Neural crest cell (in vitro differentiated cells): ENCODE measurements at places on chromosomes 7 and 10.
A peak's percentile ranks its signal among the peaks of the same experiment; 100 is the strongest.

DNA sequence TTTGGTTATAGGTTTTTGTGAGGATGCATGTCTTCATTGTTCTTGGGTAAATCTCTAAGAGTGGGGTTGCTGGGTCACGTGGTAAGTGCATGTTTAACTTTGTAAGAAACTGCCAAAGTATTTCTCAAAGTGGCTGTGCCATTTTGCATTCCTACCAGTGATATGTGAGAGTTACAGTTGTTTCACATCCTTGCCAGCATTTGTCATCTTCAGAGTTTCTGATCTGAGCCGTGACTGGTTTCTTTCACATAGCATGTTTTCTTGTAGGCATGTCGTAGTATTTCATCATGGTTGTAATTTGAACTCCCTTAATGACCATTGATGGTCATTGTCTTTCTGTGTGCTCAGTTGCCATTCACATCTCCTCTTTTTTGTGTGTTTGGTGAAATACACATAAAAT lies 286.0 kb downstream of the RNLS start:
- DNase-seq: no peak

DNA sequence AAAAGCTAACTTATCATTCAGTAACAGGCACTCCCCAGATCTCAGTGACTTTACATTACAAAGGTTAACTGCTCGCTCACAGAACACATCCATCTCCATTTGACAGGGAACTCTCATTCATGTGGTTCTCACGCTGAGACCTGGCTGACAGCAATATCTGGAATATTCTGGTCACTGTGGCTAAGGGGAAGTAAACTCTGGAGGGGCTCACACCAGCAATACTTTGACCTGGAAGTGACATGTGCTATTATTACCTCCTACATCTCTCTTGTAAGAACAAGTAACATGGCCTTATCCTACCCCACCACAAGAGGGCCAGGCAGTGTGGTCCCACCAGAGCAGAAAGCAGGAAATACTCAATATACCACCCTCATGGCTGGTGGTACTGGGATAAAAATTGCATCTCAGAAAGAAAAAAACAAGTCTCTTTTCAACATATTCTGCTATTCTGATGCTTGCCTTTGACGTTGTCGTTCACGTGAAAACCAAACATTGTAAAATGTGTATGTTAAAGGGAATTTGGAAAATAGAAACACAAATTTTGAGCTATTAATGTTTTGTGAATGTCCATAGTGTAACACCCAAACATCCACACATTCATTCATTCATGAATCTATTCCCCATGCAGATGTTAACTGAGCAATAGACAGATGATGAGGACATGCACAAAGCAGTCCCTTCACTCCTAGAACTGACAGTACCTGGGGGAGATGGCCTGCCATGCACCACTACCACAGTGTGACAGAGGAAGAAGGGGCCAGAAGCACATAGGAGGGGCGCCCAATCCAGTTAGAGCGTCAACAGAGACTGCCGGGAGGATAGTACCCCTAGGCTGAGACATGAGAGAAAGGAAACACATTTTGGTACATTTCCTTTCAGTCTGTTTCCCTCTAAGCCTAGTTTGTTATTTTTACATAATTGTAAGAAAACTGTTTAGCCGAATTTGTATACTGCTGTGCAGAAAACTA lies 166.0 kb upstream of the SP4 start:
- peak; percentile 43 for DNase-seq

- no peak for DNase-seq
These were observed 687 bp downstream of the HELLS start for GRCh38 chr10:94546049-94546900.

GRCh38 chr10:100340948-100341847 lies 5.8 kb upstream of the SCD start:
- no peak for DNase-seq

- DNase-seq: no peak
These were observed 713.1 kb downstream of the GATA3 start for GRCh38 chr10:8767591-8767990.

GRCh38 chr10:34859170-34859569 lies 44.1 kb upstream of the PARD3 start:
- DNase-seq: no peak

- no peak for DNase-seq
These were observed 65.5 kb downstream of the SNX10 start for GRCh38 chr7:26356929-26357798.

- no peak for DNase-seq
These were observed 100.6 kb upstream of the RNF32 start for GRCh38 chr7:156539999-156540398.

GRCh38 chr7:29410996-29411395 lies 152.6 kb upstream of the PRR15 start:
- DNase-seq: no peak

GRCh38 chr10:48700071-48700470 lies 15.4 kb downstream of the WDFY4 start:
- no peak for DNase-seq

- DNase-seq: no peak
These were observed 636.2 kb upstream of the IGFBP3 start for GRCh38 chr7:46557295-46557711.

DNA sequence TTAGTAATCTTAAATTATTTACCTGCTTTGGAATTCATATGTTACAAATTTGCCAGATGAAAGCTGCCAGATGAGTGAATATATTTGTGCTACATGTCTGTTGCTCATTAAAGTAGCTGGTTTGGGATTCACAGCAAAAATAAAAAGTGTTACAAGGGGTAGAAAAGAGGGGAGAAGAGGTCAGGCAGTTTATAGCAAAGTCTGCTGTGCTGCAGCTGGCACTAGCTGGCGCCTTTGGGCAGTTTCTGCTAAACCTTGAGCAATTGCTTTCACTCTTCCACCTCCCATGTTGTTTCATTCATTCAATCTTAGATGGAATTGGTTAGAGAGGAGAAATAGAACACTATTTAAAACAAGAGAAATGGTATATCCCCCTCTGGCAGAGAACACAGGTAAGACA lies 404.1 kb upstream of the LRGUK start:
- DNase-seq: no peak

- DNase-seq: no peak
These were observed 61.5 kb downstream of the VIPR2 start for GRCh38 chr7:159083001-159083697.

- DNase-seq: no peak
These were observed 220.8 kb upstream of the GPR26 start for GRCh38 chr10:123445261-123445775.

GRCh38 chr7:134366481-134366880 lies 49.8 kb upstream of the SLC35B4 start:
- no peak for DNase-seq

- no peak for DNase-seq
These were observed 12.0 kb upstream of the EBLN1 start for GRCh38 chr10:22229802-22230157.

DNA sequence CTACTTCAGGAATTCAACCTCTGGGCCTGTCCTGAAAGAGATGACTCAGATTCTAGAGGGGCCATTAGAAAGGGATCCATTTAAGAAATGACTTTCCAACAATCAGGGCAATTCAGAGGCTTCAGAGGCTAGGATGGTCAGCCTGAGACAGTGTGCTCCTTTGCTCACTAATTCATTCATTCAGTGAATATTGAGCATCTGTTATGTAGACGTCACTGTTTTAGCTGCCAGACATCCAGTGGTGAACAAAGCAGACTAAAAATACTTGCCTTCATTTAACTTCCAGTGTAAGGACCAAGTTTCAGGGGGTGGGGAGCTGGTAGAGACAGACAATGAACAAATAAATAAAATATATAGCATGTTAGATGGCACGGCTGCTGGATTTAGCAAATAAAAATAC lies 1.6 kb downstream of the KIAA1217 start:
- no peak for DNase-seq

DNA sequence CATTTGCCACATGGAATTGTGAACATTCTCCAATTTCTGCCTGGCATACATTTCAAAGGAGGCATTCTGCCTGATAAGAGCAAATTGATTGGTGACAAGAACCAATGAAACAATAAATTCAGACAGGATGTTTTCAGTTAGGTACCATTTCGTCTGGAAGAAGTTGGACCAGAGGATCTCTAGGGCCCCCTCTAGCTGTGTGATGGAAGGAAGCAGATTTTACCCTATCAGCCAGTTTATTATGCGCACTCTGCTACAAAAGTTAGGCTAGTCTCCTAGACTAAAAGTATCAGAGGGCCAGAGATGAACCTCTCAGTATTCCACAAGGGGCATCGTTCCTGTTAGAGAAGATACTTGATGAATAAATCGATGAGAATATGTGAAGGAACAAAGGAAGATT lies 118.0 kb downstream of the BUB3 start:
- DNase-seq: no peak

DNA sequence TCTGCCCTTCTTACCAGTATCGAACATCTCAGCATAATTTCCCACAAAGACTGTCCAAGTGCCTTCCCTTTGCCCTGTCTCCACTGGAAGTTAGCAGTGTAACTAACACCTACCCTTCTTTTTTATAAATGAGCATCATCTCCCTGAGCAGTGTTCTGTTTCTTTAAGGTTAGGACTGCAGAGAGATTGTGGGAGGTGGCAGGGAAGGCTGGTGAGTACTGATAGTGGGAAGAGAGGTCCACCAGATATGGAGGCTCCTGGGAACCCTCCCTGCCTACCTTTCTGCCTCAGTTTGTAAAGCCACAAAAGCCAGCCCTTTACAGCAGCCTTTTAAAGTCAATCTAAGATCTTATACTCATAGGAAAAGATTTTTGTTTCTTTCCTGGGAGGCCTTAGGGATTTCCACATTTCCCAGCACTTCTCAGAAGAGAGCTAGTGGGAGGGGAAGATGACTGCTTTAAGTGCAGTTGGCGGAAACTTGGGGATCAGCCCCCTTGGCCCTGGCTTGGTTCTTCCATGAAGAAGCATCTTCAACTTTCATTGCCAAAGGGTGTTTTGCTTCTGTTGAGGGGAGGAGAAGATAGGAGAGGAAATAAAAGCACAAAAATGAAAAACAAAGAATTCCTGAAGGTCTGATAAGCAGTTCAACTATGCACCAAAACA lies 36.6 kb upstream of the CALD1 start:
- no peak for DNase-seq

- DNase-seq: no peak
These were observed 72.5 kb upstream of the MXI1 start for GRCh38 chr10:110134917-110135316.

DNA sequence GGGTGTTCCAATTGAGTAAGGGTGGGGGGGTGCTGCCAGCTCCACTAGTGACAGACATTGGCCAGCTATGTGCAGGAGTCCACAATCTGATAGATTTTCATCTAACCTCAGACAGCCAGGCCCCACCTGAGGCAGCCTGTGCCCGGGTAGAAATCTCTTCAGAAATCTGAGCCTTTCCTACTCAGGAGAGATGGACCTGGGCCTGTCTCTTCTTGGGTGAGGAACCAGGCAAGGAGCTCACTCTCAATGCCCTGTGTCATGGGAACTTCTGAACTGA lies 86.9 kb downstream of the UBE2H start:
- no peak for DNase-seq

- peak; percentile 57 for DNase-seq
These were observed 55.8 kb upstream of the CDCA7L start for GRCh38 chr7:22001345-22002004.

- DNase-seq: no peak
These were observed 35.5 kb downstream of the ARL4A start for GRCh38 chr7:12722636-12723605.

DNA sequence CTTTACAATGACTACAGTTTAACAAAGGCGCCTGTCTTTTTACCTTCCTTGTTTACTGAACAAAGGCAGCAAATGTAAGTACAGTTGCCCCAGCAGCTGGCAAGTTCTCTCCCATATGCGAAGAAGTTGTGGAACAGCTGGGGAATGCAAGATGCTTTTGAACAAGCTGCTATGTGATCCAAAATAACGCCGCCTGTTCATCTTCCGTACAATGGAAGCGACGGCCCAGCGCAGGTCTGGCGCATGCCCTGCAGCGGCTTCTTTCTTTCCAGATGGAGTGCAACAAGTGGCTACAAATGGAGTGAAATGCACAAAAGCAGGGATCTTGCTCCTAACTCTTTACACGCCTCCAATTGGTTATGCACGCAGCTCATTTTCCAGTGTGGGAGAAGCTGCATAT lies 97.0 kb upstream of the SVIL start:
- DNase-seq: peak; percentile 31

DNA sequence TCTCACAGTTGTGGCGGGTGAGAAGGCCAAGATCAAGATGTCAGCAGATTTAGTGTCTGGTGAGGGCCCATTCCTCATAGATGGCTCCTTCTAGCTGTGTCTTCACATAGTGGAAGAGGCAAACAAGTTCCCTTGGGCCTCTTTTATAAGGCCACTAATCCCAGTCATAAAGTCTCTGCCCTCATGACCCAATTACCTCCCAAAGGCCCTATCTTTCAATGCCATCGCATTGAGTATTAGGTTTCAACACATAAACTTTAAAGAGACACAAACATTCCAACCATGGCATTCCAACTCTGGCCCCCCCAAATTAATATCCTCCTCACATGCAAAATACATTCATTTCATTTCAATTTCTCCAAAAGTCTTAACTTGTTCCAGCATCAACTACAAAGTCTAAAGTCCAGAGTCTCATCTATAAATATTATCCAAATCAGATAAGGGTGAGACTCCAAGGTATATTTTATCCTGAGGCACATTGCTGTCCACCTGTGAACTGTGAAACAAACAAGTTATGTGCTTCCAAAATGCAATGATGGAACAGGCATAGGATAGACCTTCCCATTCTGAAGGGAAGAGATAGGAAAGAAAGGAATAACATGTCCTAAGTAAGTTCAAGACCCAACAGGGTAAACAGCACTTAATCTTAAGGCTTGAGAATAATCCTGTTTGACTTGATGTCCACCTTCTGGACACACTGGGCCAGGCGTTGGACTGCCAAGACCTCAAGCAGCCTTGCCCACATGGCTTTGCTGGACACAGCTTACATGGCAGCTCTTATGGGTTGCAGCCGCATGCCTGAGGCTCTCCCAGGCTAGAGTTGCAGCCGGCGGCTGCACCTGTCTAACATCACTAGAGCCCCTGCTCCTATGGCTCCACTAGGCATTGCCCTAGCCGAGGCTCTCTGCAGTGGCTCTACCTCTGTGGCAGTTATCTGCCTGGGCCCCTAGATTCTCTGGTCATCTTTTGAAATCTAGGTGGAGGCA lies 312.8 kb downstream of the TNS3 start:
- no peak for DNase-seq

GRCh38 chr7:86968618-86969017 lies 90.8 kb downstream of the ELAPOR2 start:
- no peak for DNase-seq

GRCh38 chr7:5572439-5572838 lies 148.8 kb upstream of the TNRC18 start:
- no peak for DNase-seq

- no peak for DNase-seq
These were observed 77.9 kb upstream of the PDGFA start for GRCh38 chr7:597348-598178.

- DNase-seq: no peak
These were observed 133.2 kb downstream of the VPS50 start for GRCh38 chr7:93365341-93365740.

DNA sequence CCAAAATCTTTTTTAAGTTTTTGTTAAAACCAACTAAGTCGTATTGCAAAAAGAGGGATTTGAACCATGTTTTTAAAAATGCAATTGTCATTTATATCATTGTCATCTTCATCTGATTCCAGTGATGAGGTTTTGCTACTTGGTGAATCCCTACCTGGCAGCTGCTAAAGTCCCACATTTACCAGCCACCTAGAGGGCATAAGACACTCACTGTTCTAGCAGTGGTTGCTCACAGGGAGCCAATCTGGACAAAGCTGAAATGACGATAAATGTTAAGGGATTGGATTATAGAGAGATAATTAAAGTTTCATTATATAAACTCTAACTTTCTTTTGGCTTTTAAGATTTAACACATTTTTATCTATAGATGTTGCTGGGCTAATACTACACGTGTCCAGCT lies 18.7 kb downstream of the KIFBP start:
- DNase-seq: no peak
